Fibroblast of skin of right quadriceps (primary cell): ENCODE measurements at places on chromosomes 7 and 10.

DNA sequence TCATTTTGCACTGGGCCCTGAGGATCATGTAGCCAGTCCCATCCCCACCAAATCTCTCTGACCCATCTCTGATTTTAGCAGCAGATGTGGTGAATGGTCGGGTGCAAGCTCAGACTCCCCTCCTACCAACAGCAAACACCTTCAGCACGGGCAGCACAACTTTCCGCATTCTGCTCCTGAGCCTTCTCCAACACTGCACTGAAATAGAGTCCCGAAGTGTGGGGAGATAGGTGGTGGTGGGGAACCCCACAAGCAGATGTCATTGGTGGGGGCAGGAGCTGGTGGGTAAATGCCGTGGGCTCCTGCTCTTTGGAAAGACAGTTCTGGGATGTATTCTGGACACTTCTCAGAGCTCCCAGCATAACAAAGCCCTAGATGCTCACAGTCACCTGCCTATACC lies 9.6 kb upstream of the CTBP2 start:
- no peak for DNase-seq

- DNase-seq: no peak
These were observed 148.5 kb downstream of the WDR37 start for GRCh38 chr10:1204434-1205326.

DNA sequence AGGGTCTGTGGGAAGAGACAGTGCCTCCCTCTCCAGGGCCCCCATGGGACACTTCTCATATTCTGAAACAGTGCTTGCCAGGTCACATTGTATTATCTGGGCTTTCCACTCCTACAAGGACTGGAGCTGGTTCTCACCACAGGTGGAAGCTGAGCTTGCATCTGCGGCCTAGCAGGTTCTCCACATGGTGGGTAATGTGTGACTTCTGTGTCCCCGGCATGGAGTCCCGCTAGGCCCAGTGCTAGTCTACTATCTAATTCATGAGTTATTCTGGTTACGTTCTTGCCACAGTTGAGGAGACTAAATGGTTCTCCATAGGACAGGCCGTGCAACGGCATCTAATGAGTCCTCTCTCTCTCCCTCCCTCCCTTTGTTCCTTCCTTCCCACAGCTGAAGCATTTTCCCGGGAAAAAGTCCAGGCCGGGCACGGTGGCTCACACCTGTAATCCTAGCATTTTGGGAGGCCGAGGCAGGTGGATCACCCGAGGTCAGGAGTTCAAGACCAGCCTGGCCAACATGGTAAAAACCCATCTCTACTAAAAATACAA lies 27.7 kb downstream of the PRLHR start:
- no peak for DNase-seq

DNA sequence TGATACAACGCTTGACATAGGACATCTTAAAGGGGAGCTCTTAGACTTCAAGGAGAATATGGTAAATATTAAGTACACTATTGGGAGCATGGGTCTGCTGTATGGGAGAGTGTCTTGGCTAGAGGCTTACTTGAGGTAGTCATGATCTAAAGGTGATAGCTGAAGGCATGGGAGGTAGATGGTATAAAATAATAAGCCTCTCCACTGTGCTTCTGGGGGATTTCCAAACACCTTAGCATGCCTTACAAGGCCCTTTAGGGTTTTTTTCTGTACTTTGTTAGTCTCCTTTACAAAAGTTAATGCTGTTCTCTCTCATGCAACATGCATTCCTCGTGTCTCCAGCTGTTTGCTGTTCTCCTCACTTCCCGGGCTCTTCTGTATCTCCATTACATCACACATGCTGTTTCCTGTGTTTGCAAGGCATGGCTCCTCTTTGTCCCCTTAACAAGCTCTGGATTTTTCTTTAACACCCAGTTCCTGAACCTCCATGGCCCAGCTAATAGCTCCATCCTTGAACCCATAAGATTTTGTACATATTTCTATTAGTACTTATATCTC lies 449.7 kb downstream of the AUTS2 start:
- DNase-seq: no peak

DNA sequence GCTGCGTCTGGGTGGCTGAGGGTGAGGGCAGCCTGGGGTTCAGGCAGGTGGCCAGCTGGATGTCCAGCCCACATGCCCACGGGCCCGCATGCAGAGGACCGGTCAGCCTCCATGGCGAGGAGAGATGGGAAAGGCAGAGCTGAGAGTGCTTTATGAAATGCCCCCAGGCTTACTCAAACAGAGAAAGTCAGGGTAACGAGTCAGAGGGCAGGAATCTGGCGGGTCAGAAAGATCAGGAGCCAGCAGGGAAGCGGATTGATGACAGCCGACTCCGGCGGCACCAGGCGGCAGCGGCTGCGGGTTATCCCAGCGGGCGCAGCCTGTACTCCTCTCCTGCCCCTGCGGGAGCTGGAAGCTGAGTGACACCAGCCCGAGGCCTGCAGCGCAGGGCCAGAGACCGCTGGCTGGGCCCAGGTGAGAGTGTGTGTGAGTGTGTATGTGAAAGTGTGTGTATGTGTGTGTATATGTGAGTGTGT lies 13.4 kb downstream of the SLC13A4 start:
- DNase-seq: peak; percentile 65

DNA sequence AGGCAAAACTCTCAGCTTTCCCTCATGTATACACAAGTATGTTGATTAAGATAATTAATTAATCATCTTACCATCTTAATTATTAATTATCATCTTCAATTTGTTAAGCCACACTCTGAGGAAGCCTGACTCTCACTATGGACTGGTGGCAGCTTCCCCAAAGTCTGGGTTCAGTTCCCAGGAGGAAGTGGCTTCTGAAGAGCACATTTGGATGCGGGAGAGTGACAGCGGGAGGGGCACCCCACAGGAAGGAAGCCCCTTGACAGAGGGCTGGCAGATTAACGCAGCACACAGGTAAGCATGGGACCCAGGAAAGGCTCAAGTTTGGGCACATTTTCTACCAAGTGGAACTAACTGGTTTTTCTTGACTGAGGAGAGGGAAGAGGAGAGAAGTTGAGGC lies 13.4 kb upstream of the SLIT1 start:
- no peak for DNase-seq

DNA sequence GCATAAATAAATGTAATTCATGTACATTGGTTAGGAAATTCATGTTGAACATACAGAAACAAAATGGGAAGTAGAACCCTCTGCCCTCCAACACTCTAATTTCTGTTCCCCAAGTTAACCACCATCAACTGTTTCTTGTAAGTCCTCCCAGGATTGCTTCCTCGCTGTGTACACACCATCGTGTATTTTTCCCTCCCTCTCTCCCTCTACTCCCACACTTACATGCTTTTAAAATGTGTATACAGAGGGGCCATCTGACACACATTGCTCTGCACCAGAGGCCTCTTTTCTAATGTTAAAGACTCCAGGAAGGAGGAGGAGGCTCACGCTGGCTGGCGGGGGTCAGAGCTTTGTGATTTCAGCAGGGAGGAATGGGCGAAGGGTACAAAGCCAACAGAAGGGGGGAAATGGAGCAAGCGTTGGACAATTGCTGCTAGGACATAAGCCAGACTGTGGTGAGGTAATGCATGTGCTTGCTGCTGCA lies 1.9 kb upstream of the EPHA1 start:
- DNase-seq: peak; percentile 67

DNA sequence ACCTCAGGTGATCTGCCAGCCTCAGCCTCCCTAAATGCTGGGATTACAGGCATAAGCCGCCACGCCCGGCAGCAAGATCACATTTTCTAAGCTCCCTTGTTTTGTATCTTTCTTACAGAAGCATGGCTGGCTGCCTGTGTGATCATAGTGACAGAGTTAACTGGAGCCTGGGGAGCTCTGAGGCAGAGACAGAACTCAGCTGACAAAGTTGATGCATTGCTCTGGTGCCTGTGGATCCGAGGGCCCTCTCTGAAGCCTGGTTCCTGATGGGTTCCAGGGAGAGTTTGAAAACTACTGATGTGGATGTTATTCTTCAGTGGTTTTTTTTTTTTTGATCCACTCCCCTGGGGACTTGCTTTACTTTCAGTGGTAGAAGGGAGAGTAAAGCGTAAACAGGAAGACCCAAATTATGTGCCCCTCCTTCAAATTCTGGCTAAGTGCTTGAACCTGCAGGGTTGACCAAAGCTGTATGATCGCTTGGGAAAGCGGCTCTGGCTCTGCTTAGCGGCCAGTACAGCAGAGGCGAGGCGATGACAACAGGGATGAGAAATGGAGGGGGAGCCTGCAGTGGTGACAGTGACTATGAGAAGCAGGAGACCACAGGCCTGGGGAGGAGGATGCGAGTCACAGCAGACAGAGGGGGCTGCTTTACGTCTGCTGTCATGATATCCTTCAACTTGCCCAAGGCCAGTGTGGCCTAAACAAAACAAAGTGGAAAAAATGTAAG lies 6.8 kb upstream of the EFCAB10 start:
- DNase-seq: peak; percentile 72

DNA sequence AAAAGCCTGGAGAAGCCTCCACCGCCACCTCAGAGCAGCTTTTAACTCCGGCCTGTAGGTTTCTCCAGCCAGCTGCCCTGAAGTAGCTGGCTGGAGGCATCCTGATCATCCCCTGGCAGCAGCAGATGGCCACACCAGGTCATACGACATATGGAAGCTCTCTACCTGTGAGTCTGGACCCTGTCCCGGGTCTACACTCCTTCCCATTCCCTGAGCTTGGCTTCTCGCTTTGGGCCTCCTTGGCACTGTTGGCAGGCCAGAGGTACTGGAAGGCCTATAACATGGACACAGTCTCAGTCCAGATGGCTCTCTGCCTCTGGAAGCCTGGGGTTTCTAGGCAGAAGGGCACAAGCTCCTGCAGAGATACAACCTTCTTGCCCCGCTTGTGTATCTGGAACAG lies 43.5 kb upstream of the TRIM8 start:
- no peak for DNase-seq

DNA sequence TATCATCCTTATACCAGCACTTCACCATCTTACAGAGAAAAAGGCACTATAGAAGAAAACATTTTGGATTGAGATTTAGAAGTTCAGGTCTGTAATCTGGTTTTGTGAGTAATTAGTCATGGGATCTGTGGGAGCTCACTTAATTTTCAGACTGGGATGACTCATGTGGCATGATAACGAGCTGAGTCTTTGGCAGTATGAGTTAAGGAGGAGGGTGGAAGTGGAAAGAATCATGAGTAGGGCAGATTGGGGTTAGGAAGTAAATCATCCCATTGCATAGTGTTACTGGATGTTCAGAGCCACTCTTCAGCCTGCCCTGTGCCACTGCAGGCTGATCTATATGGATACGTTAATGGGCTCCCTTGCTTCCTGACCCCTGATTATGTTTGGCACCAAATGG lies 64.9 kb downstream of the ZNF92 start:
- DNase-seq: peak; percentile 79

DNA sequence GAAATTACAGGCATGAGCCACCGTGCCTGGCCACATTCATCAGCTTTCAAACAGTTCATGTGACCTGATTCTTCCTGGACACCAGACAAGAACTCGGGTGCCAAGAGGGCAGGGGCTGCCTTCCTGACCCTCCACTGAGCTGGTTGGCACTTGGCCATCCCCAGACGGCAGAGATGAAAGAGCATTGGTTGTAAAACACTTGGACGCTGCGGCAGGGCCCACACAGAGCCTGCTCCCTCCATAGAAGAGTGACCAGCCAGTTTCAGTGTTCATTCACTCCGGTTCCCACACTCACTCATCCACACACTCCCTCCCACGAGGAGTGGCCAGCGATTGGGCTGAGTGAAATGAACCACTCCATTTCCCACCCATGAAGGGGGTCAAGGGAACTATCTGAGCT lies 112.3 kb downstream of the ITGB8 start:
- DNase-seq: no peak

- DNase-seq: no peak
These were observed 171.9 kb downstream of the RPS24 start for GRCh38 chr10:78205457-78206016.

GRCh38 chr10:88932539-88933256 lies 19.9 kb downstream of the ACTA2 start:
- peak; percentile 82 for DNase-seq

GRCh38 chr10:31321396-31321941 lies 2.5 kb downstream of the ZEB1 start:
- peak; percentile 6 for DNase-seq

- DNase-seq: peak; percentile 2
These were observed 226.3 kb upstream of the NPVF start for GRCh38 chr7:25454562-25455041.

DNA sequence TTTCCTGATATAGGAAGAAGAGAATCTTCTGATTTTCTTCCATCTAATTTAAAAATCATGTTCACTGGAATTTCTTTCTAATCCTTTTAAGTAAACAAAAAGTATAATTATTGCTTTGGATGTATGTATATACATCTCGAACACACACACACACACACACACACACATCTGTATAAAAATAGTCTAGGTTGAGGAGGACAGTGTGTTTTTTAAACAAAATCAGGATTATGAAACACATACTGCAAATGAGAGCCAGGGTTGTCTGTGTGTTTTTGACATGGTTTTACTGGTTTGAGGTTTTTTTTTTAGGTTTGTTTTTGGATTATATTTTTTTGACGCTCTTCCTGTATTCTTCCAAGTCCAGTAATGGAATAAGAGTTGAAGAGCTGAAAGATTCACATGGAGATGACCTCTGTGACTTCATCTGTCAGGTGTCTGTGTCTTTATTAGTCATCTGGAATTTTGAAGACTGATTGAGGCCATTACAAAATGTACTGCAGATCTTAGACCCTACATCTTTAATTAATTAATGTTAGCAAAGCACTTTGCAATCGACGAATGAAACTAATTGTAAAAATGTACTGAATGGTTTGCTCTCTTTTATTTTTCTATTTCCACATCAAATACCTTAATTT lies 237.1 kb downstream of the SUGCT start:
- DNase-seq: peak; percentile 32

DNA sequence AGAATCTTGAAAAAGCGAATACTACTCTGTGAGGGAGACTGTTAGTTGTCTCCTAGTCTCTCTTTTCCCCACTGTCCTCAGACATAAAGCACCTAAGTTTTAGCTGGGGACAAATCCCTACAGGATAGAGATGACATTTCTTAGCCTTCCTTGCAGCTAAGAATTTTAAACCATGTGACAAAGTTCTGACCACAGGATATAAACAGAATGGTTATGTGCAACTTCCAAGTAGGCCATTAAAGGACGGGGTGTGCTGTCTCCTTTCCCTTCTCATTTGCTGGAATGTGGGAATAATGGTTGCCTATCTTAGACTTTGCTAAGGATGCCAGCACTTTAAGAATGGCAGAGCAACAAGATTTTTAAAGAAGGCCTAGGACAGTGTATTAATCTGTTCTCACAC lies 74.9 kb upstream of the PRPS1L1 start:
- no peak for DNase-seq

- DNase-seq: no peak
These were observed 15.2 kb upstream of the FAS start for GRCh38 chr10:88975377-88975720.
